ENCODE measurements at places on chromosomes 13 and 19.

- peak; percentile 77 for DNase-seq
Measured at GRCh38 chr19:18233224-18233825, 7.1 kb upstream of the PDE4C start.

DNA sequence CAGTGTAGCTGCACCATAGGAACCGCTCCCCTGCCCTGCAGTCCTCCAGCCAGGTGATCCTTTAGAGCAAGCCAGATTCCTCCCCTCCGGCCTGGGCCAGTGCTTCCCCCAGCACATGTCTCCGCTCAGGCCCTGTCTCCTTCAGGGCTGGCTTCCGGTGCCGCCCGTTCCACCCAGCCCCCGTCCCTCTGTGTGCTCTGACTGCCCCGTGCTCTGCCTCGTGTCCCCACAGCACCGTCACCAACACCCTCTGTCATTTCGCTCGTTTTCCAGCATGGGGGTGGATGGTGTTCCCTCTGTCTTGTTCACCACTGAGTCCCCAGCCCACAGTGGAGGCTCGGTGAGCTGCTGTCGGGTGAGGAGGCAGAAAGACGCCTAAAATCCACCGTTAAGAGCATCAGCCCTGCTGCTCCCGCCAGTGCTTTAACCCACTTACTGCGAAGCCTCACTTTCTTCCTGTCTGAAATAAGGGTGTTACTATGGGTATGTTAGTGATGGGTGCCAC is 54.5 kb downstream of the TSSK6 start:
- no peak for DNase-seq

DNA sequence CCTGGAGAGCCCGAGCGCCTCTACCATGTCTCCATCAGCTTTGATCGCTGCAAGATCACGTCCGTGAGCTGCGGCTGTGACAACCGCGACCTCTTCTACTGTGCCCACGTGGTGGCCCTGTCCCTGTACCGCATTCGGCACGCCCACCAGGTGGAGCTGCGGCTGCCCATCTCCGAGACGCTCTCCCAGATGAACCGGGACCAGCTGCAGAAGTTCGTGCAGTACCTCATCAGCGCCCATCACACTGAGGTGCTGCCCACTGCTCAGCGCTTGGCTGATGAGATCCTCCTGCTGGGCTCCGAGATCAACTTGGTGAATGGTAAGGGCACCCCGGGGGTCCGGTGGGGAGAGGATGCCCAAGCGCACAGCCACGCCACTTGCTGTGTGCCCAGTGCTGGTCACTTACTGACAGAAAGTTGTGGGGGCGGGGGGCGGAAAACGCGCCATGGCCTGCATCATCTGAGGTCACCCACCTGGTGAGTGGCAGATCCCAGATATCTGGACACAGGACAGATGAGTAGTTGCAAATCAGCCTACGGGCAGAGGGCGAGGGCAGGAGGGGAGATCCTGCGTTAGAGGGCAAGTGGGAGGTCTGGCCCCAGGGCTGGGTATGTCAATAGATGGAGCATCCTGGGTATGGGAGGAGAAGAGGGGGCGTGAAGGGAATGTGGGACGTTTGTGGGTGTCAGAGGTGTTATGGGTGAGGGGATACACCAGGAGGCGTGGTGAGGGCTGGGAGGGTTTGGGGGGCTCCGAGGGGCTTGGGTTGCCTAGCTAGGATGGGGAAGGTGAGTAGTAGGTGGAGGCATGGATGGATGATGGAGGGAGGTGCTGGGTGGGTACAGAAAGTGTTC is 9.8 kb downstream of the ZSWIM4 start:
- no peak for DNase-seq

GRCh38 chr19:1672038-1672768 is 19.8 kb upstream of the TCF3 start:
- peak; percentile 45 for DNase-seq

DNA sequence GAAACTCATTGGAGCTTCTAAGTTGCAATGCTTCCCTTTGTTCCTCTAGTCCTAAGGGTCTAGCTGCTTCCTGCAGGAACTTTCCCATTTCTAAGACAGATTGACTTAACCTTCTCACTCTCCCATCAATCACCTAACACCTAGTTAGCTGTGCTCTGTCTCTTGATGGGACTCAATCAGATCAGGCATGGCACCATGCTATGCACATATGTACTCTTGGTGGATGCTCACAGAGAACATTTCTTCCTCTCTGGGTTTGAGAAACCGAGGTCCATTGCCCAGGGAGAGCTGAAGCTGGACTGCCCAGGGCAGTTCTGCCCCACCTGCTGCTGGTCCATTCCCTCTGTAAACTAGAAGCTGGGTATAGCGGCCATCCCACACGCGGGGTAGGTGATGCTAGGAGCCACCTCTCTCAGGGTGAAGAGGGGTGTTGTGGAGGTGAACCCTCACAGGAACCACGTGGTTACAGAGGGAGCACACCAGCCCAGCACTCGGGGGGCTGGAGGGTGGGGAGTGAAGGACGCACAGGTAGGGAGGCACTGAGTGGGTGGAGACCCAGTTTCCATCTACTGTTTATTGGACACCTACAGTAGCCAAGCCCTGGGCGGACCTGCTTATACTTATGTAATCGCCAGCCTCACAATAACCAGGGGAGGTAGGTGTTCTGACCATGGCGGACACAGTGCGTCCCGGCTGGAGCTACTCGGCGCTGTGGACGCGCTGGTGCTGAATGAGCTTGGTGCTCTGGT is 3.1 kb upstream of the UBE2M start:
- DNase-seq = no peak

GRCh38 chr13:39379118-39379517 is 223.9 kb downstream of the LHFPL6 start:
- DNase-seq = no peak

- no peak for DNase-seq
Measured at GRCh38 chr13:21936674-21937073, 265.8 kb downstream of the FGF9 start.

DNA sequence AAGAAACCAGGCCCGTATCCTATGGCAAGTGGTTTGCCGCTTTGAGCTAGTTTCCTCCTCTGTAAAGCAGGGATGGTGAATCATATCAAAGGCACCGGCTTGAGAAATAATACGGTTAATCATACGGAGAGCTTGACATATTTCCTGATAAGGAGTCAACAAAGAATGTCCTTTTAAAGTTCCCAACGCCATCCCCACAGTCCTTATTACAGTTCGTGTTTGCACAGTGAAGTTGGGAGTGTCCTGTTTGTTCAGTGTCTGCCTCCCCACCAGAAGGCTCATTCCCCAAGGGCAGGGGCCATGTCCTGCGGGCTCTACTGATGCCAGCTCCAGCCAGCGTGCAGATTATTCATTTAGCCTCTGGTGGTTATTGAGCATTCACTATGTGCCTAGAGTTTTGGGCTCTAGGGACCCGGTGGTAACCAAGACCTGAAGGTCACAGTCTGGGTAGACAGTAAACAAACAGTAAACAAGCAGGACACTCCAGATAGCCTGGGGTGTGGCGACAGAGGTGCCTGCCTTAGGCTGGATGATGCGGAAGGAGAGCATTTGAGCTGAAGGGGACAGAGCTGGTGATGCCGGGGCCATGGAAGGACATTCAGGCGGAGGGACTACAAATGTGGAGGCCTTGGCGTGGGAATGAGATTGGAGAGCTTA is 6.3 kb downstream of the GRAMD1A start:
- no peak for DNase-seq

GRCh38 chr19:45676851-45677263 is 8.8 kb downstream of the GIPR start:
- DNase-seq = no peak

DNA sequence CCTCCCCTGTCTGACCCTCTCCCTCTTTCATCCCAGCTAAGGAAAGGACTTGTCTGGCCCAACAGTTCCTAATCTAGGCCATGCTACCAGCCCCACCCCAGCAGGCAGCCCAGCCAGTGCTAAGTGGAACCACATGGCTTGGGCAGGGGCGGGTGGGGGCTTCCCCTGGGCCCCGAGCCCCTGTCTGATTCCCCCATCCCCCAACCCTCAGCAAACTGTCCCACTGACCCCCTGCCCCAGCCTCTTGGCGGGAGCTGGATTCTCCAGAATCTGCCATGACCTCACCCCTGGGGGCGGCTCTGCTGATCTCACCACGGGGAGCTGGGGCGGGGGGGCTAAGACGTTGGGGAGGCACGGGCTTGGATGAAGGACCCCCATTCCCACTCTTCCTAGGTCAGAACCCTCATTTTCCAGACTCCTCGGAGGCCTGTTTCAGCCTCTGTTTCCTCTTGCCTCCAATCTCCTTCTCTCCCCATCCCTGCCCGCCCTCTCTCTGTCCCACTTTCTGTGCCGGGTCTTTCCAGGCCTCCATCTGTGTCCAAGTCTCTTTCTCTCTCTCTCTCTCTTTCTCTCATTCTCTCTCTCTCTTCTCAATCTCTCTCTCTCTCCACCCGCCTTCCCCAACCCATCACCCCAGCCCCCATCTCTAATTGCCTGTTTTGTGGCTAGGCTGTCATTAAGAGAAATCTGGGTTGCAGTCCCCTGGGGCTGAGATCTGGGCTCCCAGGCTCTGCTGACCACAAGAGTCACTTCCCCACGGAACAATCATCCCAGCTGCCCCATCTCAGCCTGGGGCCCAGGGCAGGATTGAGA is 2.7 kb downstream of the COL5A3 start:
- no peak for DNase-seq

GRCh38 chr19:737591-738093 is 13.3 kb upstream of the MISP start:
- DNase-seq = peak; percentile 79

- DNase-seq = no peak
Measured at GRCh38 chr19:33089010-33089409, 8.0 kb downstream of the GPATCH1 start.

- no peak for DNase-seq
Measured at GRCh38 chr13:44298314-44298713, 75.3 kb upstream of the SERP2 start.

GRCh38 chr19:20482721-20483120 is 82.9 kb downstream of the ZNF737 start:
- no peak for DNase-seq

DNA sequence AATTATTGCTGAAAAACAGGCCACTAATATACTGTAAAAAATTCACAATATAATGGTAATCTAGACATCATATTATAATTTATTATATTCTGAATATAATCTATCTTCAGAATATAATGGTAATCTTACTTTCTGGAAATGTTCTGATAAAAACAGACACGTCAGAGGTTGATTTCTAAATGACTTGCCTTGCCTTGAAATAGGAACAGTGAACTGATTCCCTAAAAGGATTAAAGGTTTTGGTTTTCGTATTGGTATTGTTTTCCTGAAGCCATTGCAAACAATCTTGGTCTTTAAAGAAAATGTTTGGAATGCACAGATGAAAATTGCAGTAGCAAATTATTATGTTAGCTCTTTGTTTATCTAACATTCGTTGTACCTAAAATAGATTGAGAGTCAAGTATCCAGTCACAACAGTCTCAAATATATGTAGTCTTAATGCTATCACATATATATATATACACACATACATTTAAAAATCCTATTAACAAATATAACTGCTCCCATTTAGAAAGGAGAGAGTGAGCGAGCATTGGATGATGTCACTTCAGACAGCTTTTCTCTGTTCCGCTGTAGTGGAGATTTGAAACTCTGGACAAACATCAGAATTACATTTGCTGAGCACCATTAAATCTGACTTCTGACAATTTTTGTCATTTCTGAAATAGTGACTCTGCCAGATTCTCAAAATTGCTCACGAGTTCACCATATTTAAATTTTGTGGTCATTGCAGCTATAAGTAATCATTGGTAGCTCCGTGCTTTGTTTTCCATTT is 1.7 kb downstream of the ITM2B start:
- DNase-seq = no peak

GRCh38 chr13:65488606-65489005 is 1741.5 kb downstream of the PCDH9 start:
- no peak for DNase-seq

GRCh38 chr19:53007606-53008005 is 6.1 kb upstream of the ERVV-1 start:
- DNase-seq = no peak

DNA sequence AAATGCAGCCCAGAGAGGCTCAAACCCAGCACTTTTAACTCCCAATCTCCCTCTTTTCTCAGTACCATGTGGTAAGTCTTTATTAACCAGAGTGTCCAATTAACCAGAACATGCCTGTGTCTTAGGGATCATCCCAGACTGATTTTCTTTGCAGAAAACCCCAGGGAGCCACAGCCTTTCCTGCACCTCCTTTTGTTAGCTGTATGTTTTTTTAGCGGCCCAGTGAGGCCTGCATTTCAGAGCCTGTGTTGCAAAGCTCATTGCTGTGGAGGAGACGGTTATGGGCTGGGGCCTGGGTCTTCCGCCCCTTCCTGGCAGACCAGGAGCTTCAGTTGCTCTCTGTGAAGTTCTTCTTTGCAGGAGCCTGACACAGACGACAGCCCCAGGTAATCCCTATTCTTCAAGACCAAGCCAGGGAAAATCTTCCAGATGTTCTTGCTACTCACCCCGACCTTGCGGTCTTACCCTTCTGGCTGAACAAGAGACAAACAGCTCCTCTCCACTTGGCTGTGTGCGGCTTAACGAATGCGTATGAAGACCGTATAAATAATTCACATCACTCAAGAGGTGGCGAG is 70.7 kb upstream of the TSHZ3 start:
- no peak for DNase-seq

DNA sequence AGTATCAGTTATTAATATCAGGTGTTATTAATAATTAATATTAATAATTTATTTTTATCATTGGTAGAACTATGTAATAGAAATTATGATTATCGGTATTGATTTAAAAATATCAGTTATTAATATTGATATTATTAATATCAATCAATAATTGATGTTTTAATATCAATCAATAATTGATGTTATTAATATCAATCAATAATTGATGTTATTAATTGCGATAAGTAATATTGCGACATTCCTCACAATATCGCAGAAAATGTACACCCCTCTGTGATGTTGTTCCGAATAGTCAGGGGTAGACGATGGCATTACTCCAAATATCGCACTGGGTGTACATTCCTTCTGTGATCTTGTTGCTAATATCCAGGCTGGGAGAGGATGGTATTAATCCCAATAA is 3.7 kb upstream of the RGCC start:
- DNase-seq = no peak

DNA sequence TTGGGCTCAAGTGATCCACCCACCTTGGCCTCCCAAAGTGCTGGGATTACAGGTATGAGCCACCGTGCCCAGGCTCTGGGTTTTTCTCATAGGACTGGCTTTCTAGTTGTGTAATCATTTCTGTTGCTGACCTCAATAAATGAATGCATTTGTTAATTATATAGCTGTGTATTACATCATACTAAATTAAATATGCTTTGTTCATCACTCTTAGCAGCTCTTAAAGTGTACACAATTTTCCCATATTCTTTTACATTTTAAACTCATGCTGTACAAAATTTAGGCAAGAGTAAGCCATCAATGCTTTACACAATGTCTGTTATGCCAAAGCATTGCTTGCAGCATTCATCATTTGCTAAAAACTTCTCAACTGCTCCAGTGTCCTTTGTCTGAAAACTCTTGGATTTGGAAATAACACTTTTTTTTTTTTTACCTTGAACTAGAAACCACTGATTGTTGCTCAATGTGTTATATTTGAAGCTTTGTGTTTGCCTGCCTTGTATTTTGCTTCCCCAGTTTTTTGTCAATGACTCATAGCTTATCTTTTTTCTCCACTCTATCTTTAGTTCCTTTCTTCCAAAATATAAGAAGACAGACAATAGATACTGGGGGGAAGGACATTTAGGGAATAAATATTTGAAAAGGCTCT is 31.4 kb downstream of the CCDC122 start:
- DNase-seq = no peak

- DNase-seq = no peak
Measured at GRCh38 chr13:27679396-27679795, 57.7 kb downstream of the POLR1D start.
